ENCODE measurements at places on chromosomes 6 and 20.

GRCh38 chr20:368915-369314 lies 11.6 kb upstream of the TRIB3 start:
- no peak for DNase-seq

- no peak for DNase-seq
Observed at GRCh38 chr20:57809661-57810172, 99.9 kb upstream of the PMEPA1 start.

- no peak for DNase-seq
Observed at GRCh38 chr6:2505624-2506023, 245.1 kb downstream of the MYLK4 start.

- no peak for DNase-seq
Observed at GRCh38 chr6:54716877-54717276, 129.7 kb upstream of the FAM83B start.

- no peak for DNase-seq
Observed at GRCh38 chr6:106118835-106119431, 32.8 kb downstream of the PRDM1 start.

- peak; percentile 76 for DNase-seq
Observed at GRCh38 chr20:49482621-49483017, at the start of gene KCNB1. KCNB1 (minus strand) TSS chr20:49482668; CDS start chr20:49482480, 188 bp downstream.

DNA sequence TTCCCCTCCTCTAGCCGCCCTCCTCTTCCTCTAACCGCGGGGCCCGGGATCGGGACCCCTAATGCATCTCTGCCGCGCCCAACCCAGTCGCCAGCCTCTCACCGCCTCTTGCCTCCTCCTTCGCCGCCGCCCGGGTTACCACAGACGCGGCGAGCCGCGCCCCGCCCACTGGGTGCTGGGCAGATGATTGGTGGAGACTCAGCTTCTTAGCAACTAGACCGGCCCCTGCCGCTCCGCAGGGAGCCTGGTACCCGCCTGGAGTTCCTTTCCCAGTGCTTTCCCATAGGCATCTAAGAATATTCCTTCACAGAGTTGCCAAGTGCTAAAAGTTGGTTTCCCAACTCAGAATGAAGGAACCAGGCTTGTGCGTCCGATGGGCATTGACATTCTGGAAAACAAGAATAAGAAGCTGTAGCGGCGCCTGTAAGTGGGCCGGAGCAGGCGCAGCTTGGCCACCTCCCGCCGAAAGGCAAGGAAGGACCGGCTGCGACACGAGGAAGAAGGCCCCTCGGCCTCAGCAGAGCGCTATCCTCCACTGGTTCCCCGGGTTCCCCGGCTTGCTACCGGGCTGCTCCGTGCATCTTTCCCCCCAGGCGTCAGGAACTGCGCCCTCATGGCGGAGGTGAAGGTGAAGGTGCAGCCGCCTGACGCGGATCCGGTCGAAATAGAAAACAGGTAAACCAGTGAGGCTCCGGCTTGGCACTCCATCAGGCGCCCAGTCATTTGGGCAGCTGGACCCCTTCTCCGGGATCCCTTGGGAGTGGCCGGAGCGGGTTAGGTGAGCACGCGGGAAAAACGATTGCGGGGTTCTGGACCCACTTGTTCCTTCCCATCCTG lies at the start of the genes DZANK1 and POLR3F:
DZANK1 (minus strand) TSS at position 137 of the 837 bp plus-strand sequence. CDS start 1,672 bp downstream, outside the sequence.
POLR3F (plus strand) TSS at position 497 of the 837 bp plus-strand sequence; CDS start at position 614, 117 bp downstream.
- peak; percentile 98 for DNase-seq

Data from activated effector memory CD4-positive, alpha-beta T cell treated with anti-CD3 and anti-CD28 coated beads, Interleukin-2, amount 50 U/mL, for 16 hours (primary cell).